ENCODE measurements at places on chromosomes 12 and 14.

DNA sequence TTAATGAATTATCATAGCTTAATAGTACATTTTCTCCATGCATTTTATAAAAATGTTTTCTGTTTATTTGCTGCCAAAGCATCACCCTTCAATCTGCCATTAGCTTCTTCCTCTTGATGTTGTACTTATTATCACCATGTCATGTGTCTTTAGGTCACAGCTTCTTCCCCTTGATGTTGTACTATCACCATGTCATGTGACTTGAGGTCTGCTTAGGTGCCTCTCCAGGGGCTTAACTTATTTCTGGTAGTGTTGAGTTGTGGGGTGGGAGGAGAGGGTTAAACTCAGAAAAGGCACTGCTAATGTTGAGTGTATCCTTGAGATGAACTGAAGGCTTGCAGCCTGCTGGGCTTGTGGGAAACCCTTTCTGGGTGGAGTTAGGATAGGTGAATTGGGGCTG, 87.8 kb downstream of the DAAM1 start:
- no peak for DNase-seq

- no peak for DNase-seq
Observed at GRCh38 chr12:108806921-108807320, 50.5 kb downstream of the SSH1 start.

DNA sequence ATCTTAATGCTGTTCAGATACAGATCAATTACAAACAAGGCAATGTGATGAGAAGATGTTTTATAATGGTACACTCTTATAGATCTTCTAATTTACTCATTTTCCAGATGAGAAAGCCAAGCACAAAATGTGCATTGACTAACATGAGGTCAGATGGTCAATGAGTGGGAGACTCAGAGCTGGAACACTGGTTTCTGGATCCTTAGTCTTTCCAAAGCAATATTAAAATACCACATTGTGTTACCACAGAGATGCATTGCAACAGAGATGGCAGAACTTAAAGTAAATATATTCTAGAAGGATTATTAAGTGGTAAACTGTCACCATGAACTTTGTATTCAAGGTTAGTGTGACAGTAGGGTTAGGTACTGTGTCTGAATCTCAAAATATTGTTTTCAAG, 113.6 kb downstream of the SLC15A5 start:
- DNase-seq = no peak

GRCh38 chr12:26810330-26810729, 22.7 kb downstream of the ITPR2 start:
- DNase-seq = no peak
